NCI-H187 treated with DMSO at 0.1 percent for 48 hours (cell line): ENCODE measurements at places on chromosomes 12 and 14.

- DNase-seq, result peak; percentile 93
These were observed 586 bp downstream of the TTC6 start for GRCh38 chr14:37595809-37596621.

DNA sequence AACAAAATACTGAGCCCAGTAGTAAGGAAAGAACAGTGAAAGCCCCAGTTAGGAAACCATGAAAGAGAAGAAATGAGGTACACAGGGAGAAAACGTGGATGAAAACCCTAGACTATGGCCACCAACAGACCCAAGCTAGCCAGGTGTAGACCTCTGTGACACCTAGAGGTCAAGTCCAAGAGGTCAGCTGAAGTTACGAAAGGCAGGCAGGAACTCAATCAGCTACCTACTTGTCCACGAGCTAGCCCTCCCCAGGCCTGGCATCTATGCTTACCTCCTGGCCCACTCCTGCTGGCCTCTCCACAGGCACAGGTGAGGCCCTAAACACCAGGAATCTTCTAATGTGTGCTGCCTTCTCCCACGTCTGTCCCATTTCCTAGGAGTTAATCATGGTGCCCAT, 48.7 kb downstream of the DPF3 start:
- no peak for DNase-seq

GRCh38 chr12:124720004-124720680, 143.5 kb downstream of the SCARB1 start:
- DNase-seq, result peak; percentile 71

GRCh38 chr14:101992708-101993107, 28.3 kb downstream of the DYNC1H1 start:
- DNase-seq, result no peak

DNA sequence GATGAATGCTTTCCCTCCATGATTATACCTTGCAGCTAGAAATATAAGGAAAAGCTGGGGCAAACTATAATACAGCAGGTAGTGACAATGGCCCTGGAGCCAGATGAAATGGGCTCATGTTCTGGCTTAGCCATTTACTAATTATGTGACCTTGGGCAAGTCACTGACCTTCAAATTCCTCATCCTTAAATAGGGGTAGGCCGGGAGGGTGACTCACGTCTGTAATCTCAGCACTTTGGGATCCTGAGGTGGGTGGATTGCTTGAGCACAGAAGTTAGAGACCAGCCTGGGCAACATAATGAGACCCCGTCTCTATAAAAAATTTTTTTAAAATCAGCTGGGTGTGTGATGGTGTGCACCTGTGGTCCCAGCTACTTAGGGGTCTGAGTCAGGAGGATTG, 155.4 kb downstream of the C12orf75 start:
- no peak for DNase-seq

DNA sequence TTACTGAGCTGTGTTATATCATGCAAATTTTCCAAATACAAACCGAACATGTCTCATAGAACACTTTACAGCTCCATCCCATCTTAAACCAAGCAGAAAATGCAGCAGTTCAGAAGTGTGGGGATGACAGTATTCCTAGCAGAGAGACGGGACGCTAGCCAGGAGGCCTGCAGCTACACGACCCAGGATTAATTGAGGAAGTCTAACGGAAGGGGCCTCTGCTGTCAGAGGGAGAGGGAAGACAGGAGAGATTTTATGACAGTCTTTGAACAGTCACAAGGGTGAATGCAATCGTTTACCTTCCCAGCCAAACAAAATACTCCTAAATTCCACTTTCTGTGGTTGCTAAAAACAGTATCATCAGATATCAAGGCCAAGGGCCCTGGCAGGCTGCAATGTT, 261.9 kb downstream of the TMEM132D start:
- no peak for DNase-seq

GRCh38 chr12:851343-851742, 98.2 kb downstream of the RAD52 start:
- no peak for DNase-seq

GRCh38 chr14:93960108-93960475, 16.3 kb downstream of the ASB2 start:
- DNase-seq, result no peak

- DNase-seq, result no peak
These were observed 32.1 kb downstream of the SPATA7 start for GRCh38 chr14:88417594-88417993.

GRCh38 chr12:110742096-110742717, 484 bp downstream of the PPP1CC start:
- DNase-seq, result no peak

GRCh38 chr12:57479376-57480115, at the start of gene ARHGAP9:
ARHGAP9 (minus strand) TSS chr12:57479866; CDS start chr12:57479406, 460 bp downstream.
- DNase-seq, result no peak

GRCh38 chr12:69927164-69927563, 102.1 kb downstream of the MYRFL start:
- no peak for DNase-seq

DNA sequence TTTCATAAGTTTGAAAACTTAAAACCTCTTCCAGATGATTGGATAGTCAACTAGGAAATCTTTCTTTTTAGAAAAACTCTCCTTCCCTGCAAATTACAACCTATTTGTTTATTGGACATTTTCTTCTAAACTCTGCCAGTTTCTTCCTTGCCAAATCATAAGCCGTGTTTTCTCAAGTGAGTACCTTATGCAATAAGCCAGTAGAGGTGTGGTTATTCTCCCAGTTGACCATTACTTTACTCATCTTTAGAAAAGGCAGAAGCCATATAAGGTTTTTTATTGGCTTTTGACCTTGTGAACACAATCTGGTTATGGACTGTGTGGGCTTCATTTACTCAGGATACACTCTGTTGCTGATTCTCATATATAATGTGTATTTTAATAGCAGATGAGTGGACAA, 14.6 kb downstream of the ACTR6 start:
- no peak for DNase-seq

DNA sequence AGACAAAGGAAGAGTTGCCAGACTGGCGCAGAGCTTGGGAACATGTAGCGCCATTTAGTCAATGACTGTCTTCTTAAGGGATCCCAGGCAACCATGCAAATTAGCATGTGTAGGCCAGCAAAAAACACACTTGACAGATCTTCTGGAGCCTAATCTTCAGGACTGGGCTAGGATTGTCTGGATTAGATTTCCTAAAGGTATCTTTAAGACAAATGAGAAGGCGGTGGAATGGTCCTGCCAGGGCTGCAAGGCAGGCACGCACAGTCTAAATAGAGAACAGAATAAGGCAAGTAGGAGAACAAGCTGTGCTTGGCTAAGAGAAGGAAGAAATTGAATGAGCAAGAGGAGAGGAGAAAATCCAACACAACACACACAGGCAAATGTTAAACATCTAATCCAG, 80.0 kb downstream of the CIT start:
- no peak for DNase-seq

- no peak for DNase-seq
These were observed 414.4 kb downstream of the FUT8 start for GRCh38 chr14:65826946-65827345.

GRCh38 chr12:79769189-79769859, 78.6 kb upstream of the PAWR start:
- DNase-seq, result no peak

GRCh38 chr12:6292606-6293005, 17.9 kb upstream of the PLEKHG6 start:
- no peak for DNase-seq

DNA sequence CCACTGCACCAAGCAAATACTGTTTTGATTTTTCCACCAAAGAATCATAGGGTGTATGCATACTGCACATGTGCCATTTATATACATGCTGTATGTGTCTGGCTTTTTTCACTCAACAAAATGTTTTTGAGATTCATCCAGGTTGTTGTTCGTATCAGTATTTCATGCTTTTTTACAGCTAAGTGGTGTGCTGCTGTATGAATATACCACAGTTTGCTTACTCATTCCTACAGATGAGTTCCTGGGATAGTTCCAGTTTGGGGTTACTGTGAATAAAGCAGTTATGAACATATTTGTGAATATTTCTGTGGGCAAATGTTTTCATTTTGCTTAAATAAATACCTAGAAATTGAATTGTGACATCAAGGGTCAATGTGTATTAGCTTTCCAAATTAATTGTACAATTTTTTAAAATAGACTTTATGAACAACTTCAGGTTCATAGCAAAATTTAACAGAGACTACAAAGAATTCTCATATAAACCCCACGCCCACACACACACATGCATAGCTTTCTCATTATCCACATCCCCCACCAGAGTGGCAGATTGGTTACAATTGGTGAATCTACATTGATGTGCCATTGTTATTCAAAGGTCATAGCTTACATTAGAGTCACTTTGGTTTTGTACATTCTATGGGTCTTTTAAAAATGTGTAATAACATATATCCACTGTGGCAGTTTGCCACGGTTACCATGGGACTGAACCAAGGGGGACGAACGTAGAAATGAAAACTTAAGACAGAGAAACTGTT, 6.9 kb upstream of the KRT6A start:
- no peak for DNase-seq

DNA sequence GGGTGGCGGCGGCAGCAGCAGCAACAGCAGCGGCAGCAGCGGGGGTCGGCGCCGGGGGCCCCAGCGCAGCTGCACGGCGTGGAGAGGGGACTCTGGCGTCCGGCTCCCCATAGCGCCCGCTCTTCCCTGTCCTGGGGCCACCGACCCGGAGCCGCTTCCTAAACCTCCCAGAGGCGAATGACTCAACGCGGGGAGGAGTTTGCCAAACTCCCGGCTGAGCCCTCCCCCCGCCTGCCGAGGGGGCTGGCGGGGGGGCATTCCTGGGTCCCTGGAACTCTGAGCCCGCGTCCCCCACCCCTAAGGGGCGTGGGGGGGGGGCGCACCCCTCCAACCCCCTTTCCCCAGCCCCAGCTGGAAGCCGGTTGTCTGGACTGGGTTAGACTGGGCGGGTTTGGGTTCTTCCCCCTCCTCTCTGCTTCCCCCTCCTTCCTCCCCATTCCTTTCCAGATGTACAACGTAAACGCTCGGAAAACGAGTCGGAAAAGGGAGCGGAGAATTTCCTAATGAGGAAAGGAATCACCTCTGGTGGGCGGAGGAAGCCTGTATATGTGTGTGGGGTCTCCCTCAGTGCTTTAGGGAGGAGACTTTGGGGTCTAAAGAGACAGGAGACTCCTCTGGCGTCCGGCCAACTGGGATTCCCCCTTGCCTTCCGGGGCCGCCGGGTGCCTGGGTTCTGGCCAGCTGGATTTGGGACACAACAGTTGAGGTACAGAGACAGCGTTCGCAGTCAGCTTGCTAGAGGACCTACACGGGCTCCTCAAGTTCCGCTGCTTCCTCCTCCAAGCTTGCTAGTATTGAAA, at the start of gene ITGA5:
ITGA5 (minus strand) TSS at position 179 of the 800 bp plus-strand sequence; CDS start at position 111, 68 bp downstream.
- DNase-seq, result no peak

DNA sequence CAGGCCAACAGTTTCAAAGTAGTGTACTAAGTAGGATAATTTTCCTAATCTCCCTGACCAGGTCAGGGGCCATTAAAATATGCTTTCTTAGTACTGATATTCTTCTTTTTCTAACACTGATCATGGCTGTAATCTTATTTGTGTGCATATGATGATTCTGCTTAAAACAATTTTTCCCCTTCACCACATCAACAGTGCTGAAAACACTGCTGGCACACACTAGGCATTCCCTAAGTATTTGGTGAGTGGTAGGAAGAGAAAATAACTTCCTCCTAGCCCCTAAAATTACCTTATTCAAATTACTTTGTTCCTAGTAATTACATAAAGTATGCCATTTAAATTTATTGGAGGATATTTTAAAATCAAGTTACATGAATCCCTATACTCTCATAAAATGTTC, 49.9 kb upstream of the BBS10 start:
- DNase-seq, result no peak

DNA sequence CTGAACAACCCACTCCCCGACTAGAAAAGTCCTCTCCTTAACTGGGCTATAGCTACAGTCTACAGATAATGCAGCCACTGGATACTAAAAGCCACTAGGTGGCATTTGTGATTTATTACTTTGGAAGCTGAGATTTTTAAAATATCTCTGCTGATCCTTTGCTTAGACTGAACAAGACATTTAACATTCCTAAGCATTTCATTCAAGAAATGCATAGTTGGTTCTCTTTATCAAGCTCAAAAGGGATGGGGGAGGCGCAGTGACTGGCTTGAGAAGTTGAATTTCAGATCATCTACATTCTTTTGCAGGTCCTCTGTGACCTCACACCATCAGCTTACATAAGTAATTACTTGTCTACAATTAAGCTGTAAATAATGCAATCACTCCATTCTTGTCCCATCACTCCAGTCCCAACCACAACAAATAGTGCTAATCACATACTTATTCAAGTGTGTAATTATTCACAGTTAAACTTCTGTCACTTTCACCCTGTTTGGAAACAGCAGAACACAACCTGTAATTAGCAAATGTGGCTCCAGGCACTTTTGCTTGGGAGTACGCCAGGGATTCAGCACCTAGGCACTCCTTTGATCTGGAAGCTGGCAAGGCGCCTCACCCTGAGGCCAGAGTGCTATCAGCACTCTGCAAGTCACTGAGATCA, 203.6 kb downstream of the NOVA1 start:
- no peak for DNase-seq

DNA sequence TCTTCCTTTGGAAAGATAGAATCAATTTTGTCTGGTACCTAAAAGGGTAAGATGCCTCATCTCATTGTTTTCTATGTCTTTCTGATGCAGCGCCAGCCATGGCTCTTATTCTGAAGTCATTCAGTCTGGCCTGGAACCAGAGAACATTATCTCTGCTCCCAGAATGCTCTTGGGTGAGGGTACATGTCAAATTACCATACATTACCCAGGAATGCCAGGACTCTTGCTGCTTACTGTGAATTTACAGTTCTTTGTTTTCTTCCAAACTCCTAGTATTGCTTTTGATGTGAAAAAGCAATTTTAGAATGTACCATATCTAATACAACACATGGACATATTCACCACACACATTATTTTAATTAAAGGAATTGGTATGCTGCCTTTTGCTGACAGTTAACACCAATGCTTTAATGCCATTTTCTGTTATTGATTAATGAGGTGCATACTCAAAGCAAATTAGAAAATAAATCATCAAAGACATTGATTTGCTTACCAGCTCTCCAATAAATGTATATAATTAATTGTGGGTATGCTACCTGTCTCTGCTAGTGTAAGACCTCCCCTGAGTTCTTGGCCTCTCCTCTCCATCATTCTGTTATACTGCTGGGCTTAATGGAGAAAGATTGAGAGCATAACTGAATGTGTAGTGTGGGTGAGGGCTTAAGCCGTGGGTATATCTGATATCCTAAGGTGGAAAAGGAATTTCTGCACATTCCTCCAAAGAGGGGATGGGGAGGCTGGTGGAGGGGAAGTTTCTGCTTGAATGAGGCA, 337.7 kb downstream of the C12orf75 start:
- DNase-seq, result no peak

- no peak for DNase-seq
These were observed 55.0 kb upstream of the GRIP1 start for GRCh38 chr12:66733839-66734238.
